ENCODE measurements at places on chromosomes 1 and 21. TPM values are rescaled to one million over a fixed set of nuclear protein-coding genes. Genes with fewer than 3 reads are reported as not detected.
A peak's percentile ranks its signal among the peaks of the same experiment; 100 is the strongest.

Gene FCRL1
- total RNA-seq: not detected

DNA sequence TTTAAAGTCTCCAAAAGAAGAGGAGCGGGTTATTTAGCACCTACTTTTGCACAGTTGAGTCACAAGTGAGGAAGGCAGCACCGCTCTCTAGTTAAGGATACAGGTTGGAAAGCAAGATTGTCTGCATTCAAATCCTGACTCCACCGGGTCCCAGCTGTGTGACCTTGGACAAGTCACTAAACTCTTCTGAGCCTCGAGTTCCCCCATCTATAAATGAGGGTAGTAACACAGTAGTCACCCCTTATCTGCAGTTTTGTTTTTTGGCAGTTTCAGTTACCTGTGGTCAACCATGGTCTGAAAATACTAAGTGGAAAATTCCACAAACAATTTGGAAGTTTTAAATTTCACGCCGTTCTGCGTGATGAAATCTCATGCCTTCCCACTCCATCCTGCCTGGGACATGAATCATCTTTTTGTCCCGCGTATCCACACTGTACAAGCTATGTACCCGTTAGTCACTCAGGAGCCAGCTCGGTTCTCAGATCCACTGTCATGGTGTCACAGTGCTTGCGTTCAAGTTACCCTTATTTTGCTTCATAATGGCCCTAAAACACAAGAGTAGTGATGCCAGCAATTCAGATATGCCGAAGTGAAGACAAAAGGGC lies 49.4 kb downstream of the CAPZB start:
- no peaks in the 10 kb centered on the region for H3K27me3 ChIP-seq
- H3K4me1 ChIP-seq: peaks cover 33% of the 10 kb centered on the region
- no peak overlapping the region for H3K4me3 ChIP-seq
- H3K27ac ChIP-seq: no peak overlapping the region

GRCh38 chr21:29359718-29360117 lies 61.0 kb downstream of the BACH1 start:
- no peak overlapping the region for H3K27ac ChIP-seq
- no peaks in the 10 kb centered on the region for H3K4me1 ChIP-seq
- no peak for DNase-seq
- no peaks in the 10 kb centered on the region for H3K27me3 ChIP-seq
- no peak overlapping the region for H3K4me3 ChIP-seq

Gene PHLDA3
- 33.9 TPM for total RNA-seq

DNA sequence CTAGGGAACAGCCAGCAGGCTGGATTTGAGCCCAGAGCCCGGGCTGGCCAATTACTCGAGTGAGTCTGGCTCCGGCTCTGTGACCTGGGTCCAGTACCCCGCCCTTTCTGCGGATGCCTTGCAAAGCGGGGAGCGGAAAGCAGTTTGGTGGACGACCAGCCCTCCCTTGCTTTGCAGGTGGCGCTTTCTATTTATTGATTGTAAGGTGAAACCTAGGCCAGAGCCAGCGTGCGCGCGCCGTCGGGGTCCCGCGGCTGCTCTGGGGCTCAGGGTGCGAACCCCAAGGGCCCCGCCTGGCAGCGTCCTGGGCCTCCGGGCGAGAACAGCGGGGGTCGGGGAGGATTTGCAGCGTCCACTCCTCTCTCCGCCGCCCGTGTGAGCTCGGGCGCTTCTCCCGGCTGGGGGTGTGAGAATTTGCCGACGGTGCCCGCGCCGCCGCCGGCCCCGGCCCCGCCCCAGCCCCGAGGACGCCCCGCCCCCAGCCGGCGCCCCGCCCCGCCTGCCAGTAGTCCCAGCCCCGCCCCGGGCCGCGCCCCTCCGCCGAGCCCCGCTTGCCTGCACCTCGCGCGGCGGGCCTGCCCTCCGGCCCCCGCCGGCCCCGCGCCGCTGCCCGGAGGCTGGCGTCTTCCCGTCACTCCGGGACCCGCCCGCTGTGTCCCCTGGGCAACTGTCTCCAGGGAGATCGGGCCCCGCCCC lies 37.6 kb downstream of the PIK3CD start:
- H3K27ac ChIP-seq: no peak overlapping the region
- peak overlapping the region; percentile 60 for H3K4me3 ChIP-seq
- no peaks in the 10 kb centered on the region for H3K36me3 ChIP-seq
- no peaks in the 10 kb centered on the region for H3K27me3 ChIP-seq

DNA sequence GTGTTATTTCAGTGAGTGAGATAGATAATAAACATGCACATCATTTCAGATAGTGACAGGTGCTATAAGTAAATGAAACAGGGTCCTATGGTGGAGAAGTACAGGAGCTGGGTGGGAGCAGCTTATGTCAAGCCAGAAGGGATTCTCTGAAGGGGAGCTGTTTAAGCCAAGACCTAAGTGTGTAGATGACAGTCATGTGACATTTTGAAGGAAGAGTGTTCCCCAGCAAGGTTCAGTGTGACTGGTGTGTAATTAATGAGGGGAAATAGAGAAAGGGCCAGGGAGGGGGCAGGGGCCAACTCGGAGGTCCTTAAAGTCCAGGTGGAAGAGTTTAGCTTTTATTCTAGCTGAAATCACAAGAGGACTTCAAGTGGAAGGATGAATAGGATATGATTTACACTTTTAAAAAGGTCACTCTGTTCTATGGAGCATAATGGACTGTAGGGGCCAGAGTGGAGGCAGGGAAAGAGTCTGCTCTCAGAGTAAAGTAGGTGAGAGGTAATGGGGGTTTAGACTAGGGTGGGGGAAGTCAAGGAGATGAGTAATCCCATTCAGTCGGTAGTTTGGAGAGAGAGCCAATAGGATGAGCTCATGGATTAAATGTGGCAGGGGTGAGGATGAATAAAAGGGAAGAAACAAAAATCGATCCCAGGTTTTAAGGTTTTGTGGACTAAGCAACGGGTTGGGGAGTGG lies 243.1 kb downstream of the CACNA1E start:
- H3K4me1 ChIP-seq: no peaks in the 10 kb centered on the region
- no peak for DNase-seq
- H3K4me3 ChIP-seq: no peak overlapping the region
- no peak overlapping the region for H3K27ac ChIP-seq

GRCh38 chr1:30942326-30942963 lies 33.9 kb upstream of the SDC3 start:
- peaks cover 92% of the 10 kb centered on the region for H3K36me3 ChIP-seq
- no peaks in the 10 kb centered on the region for H3K27me3 ChIP-seq
- DNase-seq: no peak
- H3K4me3 ChIP-seq: no peak overlapping the region
- H3K4me1 ChIP-seq: no peaks in the 10 kb centered on the region

Gene HAPLN2
- total RNA-seq: 0.20 TPM

Gene KPRP
- not detected for total RNA-seq

- no peaks in the 10 kb centered on the region for H3K4me1 ChIP-seq
- no peak overlapping the region for H3K4me3 ChIP-seq
- no peak for DNase-seq
- no peak overlapping the region for H3K27ac ChIP-seq
- no peaks in the 10 kb centered on the region for H3K27me3 ChIP-seq
These were observed 148.1 kb downstream of the RGS7 start for GRCh38 chr1:241208910-241209379.

GRCh38 chr21:30478004-30478403 lies 2.2 kb downstream of the KRTAP19-1 start:
- no peak for DNase-seq
- H3K36me3 ChIP-seq: no peaks in the 10 kb centered on the region
- H3K27ac ChIP-seq: no peak overlapping the region
- H3K4me1 ChIP-seq: no peaks in the 10 kb centered on the region
- H3K4me3 ChIP-seq: no peak overlapping the region

DNA sequence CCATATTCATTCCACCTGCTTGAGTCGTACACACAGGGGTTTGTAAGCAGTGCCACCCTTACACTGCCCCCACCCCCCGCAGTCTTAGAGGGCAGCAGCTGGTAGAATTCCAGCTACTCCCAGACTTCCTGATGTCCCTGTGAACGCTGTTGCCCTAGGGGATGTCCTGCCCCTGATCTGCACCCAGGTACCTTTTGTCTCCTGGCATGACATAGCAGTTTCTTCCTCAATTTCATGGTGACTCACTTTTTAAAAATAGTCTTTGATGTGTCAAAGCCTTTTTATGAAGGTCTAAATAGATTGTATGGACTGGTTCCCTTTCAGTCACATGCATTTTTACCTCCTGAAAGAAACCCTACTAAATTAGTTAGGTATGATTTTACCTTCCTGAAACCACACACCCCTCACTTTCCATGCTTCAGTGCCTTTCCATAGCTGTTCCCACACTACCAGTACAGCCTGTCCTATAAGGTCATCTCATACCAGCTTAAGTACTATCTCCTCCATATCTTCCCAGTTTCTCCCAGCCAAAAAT lies 76.4 kb downstream of the ST3GAL3 start:
- peaks cover 12% of the 10 kb centered on the region for H3K4me1 ChIP-seq
- H3K4me3 ChIP-seq: no peak overlapping the region

Gene VSIG8
- total RNA-seq: not detected

GRCh38 chr1:237834048-237834447 lies 56.7 kb downstream of the ZP4 start:
- no peaks in the 10 kb centered on the region for H3K36me3 ChIP-seq
- no peaks in the 10 kb centered on the region for H3K27me3 ChIP-seq
- DNase-seq: no peak
- H3K4me3 ChIP-seq: no peak overlapping the region
- no peak overlapping the region for H3K27ac ChIP-seq

Gene OPRD1
- total RNA-seq: 60.2 TPM

Gene TDRD10
- total RNA-seq: not detected

Gene TNFSF4
- 0.15 TPM for total RNA-seq

- H3K36me3 ChIP-seq: peaks cover 26% of the 10 kb centered on the region
- no peak overlapping the region for H3K4me3 ChIP-seq
- peaks cover 73% of the 10 kb centered on the region for H3K4me1 ChIP-seq
- no peak for DNase-seq
These were observed 41.9 kb downstream of the AHDC1 start for GRCh38 chr1:27562021-27562420.

- H3K27me3 ChIP-seq: no peaks in the 10 kb centered on the region
- H3K27ac ChIP-seq: no peak overlapping the region
- no peaks in the 10 kb centered on the region for H3K36me3 ChIP-seq
- DNase-seq: no peak
- H3K4me1 ChIP-seq: no peaks in the 10 kb centered on the region
These were observed 26.9 kb downstream of the SPATA46 start for GRCh38 chr1:162349635-162350330.

Gene TCEA3
- 0.10 TPM for total RNA-seq
